ENCODE measurements at places on chromosomes 1 and 21.

GRCh38 chr1:115229016-115229415 lies 109.0 kb downstream of the NGF start:
- no peak for DNase-seq

GRCh38 chr1:74641161-74641560 lies 32.4 kb downstream of the ERICH3 start:
- no peak for DNase-seq

DNA sequence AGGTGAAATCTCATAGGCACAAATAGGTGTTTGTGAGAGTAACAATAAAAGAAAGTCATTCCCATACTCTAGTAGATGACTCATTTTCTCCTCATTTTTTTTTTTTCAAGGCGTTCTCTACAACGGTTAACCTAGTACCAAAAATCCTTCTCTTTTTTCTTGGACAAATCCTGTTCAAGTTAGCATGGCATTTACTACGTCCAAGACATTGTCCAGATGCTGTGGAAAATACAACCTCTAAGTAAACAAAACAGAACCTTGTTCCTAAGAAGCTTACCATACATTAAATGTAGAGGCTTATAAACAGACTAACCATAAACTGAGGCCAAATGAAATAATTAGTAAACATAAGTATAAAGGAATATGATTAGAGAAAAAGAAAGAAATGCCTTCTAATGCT lies 76.2 kb upstream of the RGS4 start:
- DNase-seq = no peak

GRCh38 chr1:168921629-168922028 lies 184.9 kb upstream of the ATP1B1 start:
- DNase-seq = no peak

- DNase-seq = no peak
These were observed 70.1 kb upstream of the EDEM3 start for GRCh38 chr1:184824691-184825323.

GRCh38 chr1:41020654-41021053 lies 871 bp downstream of the SLFNL1 start:
- DNase-seq = no peak

- no peak for DNase-seq
These were observed 71.0 kb downstream of the DHRS3 start for GRCh38 chr1:12546771-12547585.

GRCh38 chr1:110619412-110620249 lies 13.5 kb upstream of the KCNA2 start:
- DNase-seq = peak; percentile 73

- DNase-seq = no peak
These were observed 50.0 kb upstream of the C21orf91 start for GRCh38 chr21:17869115-17869514.

GRCh38 chr1:154845879-154846278 lies 24.2 kb downstream of the KCNN3 start:
- no peak for DNase-seq

DNA sequence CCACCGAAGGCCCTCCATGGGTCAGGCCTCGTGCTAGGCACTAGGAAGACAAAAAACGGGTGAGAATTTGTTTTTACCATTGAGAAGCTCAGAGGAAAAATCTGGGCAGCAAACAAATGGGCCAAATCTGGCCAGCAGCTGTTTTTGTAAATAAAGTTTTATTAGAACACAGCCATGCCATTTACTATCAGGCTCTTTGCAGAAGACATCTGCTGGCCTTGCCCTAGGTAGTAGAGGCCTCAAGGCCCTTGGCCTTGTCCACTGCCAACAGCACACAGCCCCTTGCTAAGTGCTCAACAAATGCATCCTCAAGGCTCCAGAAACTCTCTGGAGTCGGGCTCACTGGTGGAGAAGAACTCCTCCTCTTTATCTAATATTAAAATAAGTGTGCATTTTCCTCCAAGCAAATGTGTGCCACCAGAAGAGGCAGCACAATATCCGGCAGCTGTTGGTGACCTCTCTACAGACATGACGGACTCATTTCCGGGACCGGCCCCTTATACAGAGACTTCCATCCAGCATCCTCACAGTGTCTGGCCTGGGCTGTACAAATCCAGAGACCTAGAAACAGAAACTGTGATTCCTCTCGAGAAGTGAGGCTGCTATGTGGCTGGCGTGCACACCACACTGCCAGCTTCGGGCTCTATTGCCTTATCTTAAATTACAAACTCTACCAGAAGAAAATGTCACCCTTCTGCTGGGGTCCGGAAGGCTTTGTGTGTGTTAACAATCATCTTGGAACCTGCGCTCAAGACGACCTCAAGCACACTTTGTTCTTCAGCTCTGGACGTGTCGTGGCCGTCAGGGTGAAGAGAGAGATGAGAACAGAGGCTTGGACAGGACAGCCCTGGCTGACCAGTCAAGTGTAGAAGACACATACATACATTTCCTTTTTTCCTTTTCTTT lies 203.9 kb downstream of the TOMM20 start:
- DNase-seq = no peak

- no peak for DNase-seq
These were observed 80.1 kb downstream of the FCRL5 start for GRCh38 chr1:157472056-157472701.

DNA sequence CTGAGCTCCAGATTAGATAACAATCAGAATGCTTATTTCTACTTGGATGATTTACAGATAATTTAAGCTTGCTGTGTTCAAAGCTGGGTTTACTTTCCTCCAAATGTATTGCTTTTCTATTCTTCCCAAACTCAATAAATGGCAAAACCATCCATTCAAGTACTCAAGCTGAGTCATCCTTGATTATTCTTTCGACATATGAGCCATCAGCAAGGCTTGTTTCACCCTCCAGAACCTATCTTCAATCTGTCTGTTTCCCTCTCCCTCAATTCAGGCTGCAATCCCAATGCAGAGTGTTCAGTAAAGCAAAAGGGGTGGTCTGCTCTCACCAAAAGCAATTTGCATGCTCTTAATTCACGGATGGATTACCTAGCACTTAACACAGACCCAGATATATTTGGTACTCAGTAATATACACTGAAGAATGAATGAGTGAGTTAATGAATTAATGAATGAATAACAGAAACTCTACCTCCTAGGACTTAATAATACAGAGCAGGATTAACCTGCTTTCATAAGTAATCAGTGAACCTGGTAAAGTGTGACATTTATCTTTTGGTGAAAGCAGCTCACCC lies 41.9 kb downstream of the DDR2 start:
- DNase-seq = no peak

DNA sequence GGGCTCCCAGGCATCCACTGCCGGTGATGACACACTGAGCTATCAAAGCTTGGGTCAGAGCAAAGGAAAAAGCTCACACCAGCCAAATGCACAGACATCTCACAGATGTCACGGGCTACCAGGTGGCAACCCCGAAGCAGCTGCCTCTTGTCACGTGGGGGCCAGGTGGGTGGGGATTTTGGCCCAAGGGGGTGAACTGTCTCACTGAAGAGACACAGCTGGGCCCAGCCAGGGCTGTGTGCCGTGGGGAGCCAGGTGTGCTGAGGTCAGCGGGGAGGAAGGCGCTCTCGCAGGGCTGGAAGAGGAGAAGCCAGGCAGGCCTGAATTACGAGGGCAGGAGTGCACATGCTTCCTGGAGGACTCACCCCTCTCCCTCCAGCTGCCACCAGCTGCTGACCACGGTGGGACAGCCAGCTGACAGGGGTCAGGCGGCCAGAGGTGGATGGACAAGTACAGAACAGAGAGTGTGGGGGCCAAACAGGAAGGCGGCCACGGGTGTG lies 32.4 kb downstream of the KCNN3 start:
- no peak for DNase-seq

GRCh38 chr1:111504097-111504496 lies 664 bp upstream of the ADORA3 start:
- DNase-seq = no peak

DNA sequence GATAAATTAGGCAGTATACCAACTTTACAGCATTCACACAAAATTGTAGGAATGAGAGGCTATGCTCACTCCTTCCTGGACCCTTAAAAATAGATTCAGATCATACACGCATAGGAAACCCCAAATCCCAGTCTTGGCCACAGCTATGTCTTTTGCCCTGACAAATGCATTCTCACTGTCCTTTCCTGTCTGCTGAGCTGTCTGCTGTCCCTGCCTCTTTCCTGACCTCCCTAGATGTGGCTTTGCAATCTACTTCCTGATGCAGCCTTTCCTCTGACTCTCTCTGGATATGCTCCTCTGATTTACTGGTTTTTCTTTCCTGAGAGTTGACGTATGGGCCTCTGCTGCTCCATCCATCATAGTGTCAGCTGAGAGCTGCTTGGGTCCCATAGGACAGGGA lies 59.8 kb upstream of the SLC35F3 start:
- no peak for DNase-seq

GRCh38 chr1:199079994-199080393 lies 441.2 kb downstream of the PTPRC start:
- no peak for DNase-seq

GRCh38 chr1:104072915-104073371 lies 323.2 kb downstream of the AMY1C start:
- DNase-seq = peak; percentile 11

DNA sequence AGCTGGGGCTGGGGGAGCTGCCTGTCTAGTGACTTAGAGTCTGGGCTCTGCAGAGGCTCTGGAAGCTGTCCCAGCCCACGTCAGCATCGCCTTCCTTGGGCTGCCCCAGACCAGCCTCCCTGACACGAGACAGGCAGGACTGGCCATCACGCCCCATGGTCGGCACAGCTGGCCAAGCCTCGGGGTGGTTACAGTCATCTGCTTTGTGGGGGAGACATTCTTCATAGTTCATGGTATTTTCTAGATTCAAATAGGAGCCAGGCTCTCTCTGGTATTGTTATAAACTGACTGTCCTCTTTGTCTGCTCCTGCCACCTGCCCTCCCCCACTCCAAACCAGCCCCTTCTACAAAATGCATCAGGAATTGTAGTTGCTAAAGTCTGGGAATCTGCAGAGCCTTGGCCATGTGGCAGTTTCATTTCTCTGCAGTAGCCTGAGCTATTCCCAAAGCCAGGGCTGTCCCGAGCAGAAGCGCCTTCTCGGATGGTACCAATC lies 29.4 kb downstream of the OLFML2B start:
- no peak for DNase-seq
